ENCODE measurements at places on chromosomes 7 and 10.

- DNase-seq = peak; percentile 49
These were observed 1.9 kb downstream of the ACSL5 start for GRCh38 chr10:112375721-112376395.

DNA sequence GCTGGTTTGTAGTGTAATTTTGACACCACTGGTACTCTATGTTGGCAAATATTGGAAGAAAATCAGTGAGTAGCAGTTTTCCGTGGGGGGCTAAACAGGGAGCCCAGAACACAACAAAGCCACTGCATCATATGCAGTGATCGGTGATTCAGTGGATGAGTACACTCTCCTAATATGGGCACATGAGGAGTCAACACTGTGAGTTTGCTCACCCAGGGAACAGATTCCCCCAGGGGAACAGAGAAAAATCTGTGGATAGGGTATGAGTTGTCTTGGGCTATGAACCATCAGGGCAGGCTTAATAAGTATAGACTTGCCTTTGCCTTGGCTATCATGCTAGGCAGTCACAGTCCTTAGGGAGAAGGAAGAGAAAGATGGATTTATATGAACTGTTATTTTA is 227.7 kb upstream of the SEMA3E start:
- DNase-seq = peak; percentile 28

- DNase-seq = peak; percentile 68
These were observed 78.1 kb downstream of the VSTM4 start for GRCh38 chr10:49037187-49037586.

GRCh38 chr10:96638696-96639095 is 51.9 kb upstream of the TM9SF3 start:
- no peak for DNase-seq

DNA sequence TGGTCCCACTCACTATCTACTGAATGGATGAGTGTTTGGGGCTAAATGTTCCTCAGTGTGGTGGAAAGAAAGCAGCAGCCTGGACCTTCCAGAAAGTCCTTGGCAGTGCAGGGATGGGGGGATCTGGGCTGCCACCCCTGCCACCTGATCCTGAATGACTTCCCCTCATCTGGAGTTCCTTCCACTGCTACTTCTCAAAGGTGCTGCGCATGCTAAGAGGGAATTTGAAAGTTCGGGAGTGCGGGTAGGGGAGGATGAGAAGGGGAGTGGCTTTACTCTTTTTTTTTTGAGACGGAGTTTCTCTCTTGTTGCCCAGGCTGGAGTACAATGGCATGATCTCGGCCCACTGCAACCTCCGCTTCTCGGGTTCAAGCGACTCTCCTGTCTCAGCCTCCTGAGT is 1.4 kb downstream of the KLRG2 start:
- DNase-seq = no peak

DNA sequence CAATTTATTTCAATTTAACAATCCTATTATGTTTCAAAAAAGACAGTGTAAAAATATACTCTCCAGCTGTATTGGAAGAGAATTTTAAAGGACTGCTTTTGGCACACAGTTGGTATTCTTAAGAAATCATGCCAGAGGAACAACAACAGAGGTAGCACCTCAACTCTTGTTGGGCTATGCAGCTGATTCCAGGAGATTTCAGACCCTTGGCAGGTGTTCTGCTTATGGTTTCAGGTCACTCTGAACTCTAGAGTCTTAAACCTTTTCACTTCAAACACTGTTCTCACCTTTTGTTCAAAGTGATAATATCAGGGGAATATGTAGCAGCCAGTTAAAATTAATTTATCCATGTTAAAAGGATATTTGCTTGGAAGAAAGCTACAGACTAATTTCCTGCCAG is 160.1 kb downstream of the PFKFB3 start:
- DNase-seq = no peak

GRCh38 chr10:89783406-89783805 is 82.0 kb downstream of the KIF20B start:
- peak; percentile 16 for DNase-seq

- DNase-seq = no peak
These were observed 50.7 kb downstream of the MTURN start for GRCh38 chr7:30185496-30185895.

DNA sequence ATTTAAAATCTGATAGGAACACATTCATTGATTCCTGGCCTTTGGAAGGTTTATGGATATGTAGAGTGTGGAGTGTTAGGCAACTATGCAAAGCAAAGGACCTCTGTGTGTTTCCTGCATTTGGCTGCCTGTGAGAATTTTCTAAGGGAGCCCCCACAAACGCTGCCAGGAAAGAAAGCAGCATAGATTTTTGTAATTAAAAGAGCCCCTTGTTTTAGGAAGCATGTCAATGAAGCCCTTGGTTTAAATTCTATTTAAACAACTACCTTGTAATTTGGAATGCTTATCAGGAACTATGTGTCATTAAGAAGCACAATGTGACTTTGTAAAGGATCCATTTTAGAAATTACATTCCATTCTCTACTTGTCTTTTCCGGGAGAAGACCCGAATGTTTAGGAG is 742.5 kb downstream of the NXPH1 start:
- DNase-seq = no peak

GRCh38 chr10:77819210-77820112 is 107.1 kb downstream of the DLG5 start:
- DNase-seq = no peak

- DNase-seq = no peak
These were observed 5.1 kb upstream of the LRRC27 start for GRCh38 chr10:132326925-132327324.

- DNase-seq = peak; percentile 99
These were observed 35.9 kb downstream of the ACSM6 start for GRCh38 chr10:95229724-95230627.

- DNase-seq = no peak
These were observed 223.3 kb upstream of the FERD3L start for GRCh38 chr7:19368491-19368925.

GRCh38 chr10:79393221-79393923 is 46.1 kb downstream of the PPIF start:
- no peak for DNase-seq

DNA sequence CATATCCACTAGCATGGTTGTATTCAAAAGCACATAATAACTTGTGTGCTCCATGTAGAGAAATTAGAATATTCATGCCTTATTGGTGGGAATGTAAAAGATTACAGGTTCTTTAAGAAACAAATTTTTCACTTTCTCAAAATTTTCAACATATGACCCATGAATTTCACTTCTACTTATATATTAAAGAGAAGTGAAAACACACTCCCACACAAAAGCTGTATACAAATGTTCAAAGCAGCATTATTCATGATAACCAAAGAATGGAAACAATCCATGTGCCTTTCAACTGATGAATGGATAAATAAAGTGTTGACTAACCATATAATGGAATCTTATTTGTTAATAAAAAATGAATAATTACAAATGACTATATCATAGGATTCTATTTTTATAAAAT is 694.5 kb upstream of the PCDH15 start:
- no peak for DNase-seq

DNA sequence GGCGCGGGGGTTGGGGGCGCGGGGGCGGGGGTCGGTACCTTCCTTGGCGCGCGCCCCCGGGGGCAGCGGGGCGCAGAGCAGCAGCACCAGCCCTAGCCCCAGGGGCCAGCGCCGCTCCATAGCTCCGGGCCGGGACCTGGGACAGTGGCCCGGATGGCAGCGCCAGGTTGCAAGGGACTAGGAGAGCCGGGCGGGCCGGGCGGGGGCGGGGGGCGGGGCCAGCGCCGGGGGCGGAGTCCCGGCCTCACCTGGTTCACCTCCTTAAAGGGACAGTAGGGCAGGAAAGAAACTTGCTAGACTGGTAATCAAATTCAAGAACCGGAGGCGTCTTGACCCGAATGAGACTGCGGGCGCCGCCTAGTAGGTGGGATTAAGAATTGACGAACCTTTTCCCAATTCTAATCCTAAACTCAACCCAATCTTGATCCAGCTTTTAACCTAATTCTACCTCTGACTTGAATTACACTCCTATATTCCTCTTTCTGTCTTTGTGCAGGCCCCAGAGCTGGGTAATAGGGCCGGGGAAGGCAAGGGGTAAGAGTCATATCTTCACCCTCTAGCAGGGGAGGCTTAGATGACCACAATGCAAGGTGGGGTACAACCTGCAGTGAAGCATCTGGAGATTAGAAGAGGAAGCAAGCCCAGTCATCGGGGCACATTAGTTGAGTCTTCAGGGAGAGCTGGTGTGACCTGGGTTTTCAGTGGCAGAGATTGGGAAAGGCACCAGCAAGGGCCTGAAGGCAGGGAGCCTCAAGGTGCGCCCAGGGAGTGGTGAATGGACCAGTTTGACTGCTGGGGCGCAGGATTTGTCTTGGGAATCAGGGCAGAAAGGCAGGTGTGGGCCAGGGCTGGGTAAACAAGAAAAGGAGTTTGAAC is at the start of gene EPHA1:
TSS of gene EPHA1 (minus strand) at position 171 of the 876 bp plus-strand sequence. CDS start at position 120, 51 bp downstream.
- no peak for DNase-seq

GRCh38 chr10:51272555-51272954 is 198.3 kb downstream of the PRKG1 start:
- peak; percentile 30 for DNase-seq

DNA sequence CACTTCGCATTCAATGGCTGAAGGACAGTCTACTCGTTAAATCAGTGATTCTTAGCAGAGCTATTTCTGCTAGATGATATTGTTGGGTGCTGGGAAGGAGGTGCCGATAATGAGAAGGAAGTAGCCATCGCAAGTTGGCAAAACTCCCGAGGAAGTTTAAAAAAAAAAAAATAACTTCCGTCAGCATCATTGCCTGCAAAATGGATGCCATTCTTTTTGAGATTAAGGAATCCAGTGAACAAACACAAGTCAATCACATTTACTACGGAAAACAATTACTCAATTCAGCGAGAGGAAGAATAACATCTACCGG is 74.4 kb upstream of the SFMBT2 start:
- DNase-seq = no peak

- DNase-seq = no peak
These were observed 155.3 kb upstream of the ZMIZ1 start for GRCh38 chr10:78913219-78914059.

GRCh38 chr10:51658000-51658399 is 41.4 kb downstream of the CSTF2T start:
- DNase-seq = no peak

DNA sequence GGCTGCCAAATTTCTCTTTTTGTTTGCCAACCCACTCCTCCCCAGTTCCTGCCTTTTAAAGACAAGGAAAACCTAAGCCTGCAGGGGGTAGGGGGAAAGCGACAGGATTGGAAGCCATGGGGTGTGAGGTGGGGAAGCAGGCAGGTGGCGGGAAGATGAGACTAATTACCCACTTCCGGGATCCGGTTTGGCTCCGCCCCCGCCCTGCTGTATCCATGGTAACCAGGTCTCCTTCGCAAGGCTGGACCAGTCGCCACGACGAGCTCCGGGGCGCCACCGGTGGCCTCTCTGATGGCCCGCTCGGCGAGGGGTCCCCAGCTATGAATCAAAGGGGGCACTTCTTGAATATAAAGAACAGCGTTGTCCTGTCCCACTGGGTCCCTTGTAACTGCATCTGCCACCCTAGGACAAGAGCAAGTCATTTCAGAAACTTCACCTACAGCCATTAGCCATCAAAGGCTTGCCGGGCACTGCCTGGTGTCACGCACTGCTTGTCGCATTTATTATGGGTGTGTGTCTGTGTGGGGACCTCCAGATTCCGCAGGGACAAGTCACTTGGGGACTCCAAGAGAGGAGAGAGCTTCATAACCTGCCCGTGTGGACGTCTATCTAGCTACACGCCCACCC is 55.4 kb upstream of the LMTK2 start:
- no peak for DNase-seq

DNA sequence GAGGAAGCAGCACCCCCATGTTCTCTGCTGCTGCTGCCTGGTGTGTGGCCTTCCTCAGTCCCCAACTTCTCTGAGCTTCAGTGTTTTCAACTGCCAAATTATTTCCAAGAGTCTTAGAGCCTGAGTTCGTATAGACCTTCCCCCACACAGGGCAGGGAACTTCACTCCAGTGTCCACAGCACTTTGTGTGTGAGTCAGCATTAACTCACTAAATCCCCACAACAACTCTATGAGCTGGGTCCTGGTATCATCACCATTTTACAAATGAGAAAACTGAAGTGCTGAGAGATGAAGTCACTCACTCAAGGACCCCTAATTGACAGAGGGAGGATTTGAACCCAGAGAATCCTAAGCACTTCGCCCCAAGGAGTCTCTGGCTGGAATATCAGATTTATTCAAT is 48.3 kb downstream of the ADCYAP1R1 start:
- DNase-seq = peak; percentile 24

- peak; percentile 11 for DNase-seq
These were observed 1.9 kb downstream of the MRPS33 start for GRCh38 chr7:141012696-141013344.

DNA sequence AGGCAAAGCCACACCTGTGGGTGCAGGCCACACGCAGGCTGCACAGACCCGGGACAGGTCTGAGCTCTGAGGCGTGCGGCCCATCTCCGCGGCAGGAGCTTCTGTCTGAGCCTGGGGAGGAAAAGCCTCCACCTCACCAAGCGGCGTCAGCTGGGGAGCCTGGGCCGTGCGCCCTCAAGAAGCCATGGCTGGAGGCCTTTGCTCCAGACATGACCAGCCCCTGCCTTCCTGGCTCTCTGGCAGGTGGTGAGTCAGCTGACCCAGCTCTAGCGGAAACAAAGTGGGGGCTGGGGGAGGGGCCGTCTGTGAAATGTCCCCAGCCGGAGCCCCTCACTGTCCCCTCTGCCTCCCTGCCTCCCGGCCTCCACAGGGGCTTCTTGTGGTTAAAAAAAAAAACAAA is 12.5 kb downstream of the GPER1 start:
- no peak for DNase-seq

DNA sequence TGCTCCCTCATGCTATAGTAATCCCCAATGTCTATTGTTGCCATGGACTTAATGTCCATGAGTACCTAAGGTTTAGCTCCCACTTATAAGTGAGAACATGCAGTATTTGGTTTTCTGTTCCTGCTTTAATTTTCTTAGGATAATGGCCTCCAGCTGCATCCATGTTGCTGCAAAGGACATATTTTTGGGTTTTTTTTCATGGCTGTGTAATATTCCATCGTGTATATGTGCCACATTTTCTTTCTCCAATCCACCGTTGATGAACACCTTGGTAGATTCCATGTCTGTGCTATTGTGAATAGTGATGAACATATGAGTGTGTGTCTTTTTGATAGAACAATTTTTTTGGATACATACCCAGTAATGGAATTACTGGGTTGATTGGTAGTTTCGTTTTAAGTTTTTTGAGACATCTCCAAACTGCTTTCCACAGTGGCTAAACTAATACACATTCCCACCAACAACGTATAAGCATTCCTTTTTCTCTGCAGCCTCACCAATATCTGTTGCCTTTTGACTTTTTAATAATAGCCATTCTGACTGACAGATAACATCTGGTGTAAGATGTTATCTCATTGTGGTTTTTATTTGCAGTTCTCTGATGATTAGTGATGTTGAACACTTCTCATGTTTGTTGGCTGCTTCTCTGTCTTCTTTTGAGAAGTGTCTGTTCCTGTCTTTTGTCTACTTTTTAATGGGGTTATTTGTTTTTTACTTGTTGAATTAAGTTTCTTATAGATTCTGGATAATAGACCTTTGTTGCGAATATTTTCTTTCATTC is 68.8 kb upstream of the IFRD1 start:
- no peak for DNase-seq

- DNase-seq = peak; percentile 54
These were observed 447.3 kb upstream of the GHITM start for GRCh38 chr10:83691791-83692596.

Measured in EH (cell line).